Left cardiac atrium (tissue), 4 donors: ENCODE measurements at places on chromosomes 16 and 17.

GRCh38 chr16:7037495-7037894 is 295.1 kb upstream of the RBFOX1 start:
- DNase-seq: no peak

- DNase-seq: no peak
Observed at GRCh38 chr17:83182620-83183101, 103.3 kb downstream of the METRNL start.

DNA sequence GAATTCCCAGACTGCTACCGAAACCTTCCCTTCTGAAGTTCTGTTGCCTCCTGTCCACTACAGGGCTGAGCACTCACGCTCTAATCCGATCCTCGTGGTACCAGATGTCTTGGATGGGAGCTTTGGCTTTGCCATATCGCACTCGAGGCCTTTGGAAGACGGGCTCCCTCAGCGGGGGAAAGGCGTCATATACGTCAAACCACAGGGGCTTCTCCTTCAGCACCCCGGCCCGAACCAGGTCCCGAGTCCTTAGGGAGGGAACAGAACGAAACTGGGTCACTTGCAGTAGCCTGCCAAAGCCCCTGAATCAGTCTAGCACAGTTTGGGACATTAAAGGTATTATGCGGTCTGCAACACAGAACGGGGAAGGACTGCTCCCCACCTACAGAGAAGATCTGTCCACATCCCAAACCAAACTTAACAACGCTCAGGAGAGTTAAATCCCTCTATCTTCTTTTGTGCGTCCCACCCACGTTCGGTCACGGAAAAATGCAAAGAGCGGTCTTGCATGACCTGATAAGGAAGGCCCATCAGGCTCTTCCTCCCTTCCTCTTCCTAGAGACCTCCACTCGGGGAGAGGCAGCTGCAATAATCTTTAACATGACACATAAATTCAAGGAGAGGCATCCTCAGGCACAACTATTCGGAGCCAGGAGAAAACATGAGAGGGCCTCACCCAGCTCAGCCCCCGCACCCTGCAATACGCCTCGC is 526 bp downstream of the MRPS23 start:
- DNase-seq: no peak

GRCh38 chr16:54201200-54201599 is 85.4 kb downstream of the IRX3 start:
- no peak for DNase-seq

GRCh38 chr16:58046054-58046881 is 20.7 kb downstream of the MMP15 start:
- DNase-seq: no peak
